ENCODE measurements at places on chromosomes 12 and 14. TPM values are rescaled to one million over a fixed set of nuclear protein-coding genes. Genes with fewer than 3 reads are reported as not detected.

OR4E2 gene
- not detected for total RNA-seq

SNX6 gene
- 83.3 TPM for total RNA-seq

KICS2 gene
- total RNA-seq, result 7.7 TPM

SP7 gene
- not detected for total RNA-seq

TSHR gene
- total RNA-seq, result not detected

TPPP2 gene
- not detected for total RNA-seq

IFNG-AS1 gene
- not detected for total RNA-seq

IAPP gene
- not detected for total RNA-seq

NEUROD4 gene
- total RNA-seq, result not detected

PMEL gene
- 0.55 TPM for total RNA-seq

IFNG gene
- total RNA-seq, result 5.0 TPM

MYO1H gene
- total RNA-seq, result not detected

VTI1B gene
- total RNA-seq, result 70.6 TPM

CLEC4C gene
- not detected for total RNA-seq

AHSA1 gene
- total RNA-seq, result 273 TPM

CLBA1 gene
- 0.95 TPM for total RNA-seq

PKP2 gene
- total RNA-seq, result not detected

LYZ gene
- total RNA-seq, result not detected

MFAP5 gene
- not detected for total RNA-seq

HOXC12 gene
- total RNA-seq, result not detected

LRP1-AS gene
- total RNA-seq, result not detected

GMFB gene
- 28.1 TPM for total RNA-seq

GPD1 gene
- total RNA-seq, result 0.23 TPM

CBLN3 gene
- total RNA-seq, result 1.1 TPM

SYCP3 gene
- 1.7 TPM for total RNA-seq

FGD4 gene
- total RNA-seq, result 0.66 TPM

C3AR1 gene
- total RNA-seq, result 9.1 TPM

LARP4 gene
- 60.1 TPM for total RNA-seq

TAS2R50 gene
- 1.4 TPM for total RNA-seq

RHOJ gene
- total RNA-seq, result not detected

MANSC1 gene
- total RNA-seq, result 0.13 TPM

CKAP4 gene
- total RNA-seq, result 0.52 TPM

Data from activated CD8-positive, alpha-beta T cell treated with anti-CD3 and anti-CD28 coated beads, Interleukin-2, amount 10 ng/mL, durations not matched to agents 7 days and 5 days (primary cell).